Endothelial cell (in vitro differentiated cells): ENCODE measurements at places on chromosomes 4 and X. TPM values are rescaled to one million over a fixed set of nuclear protein-coding genes. Genes with fewer than 3 reads are reported as not detected.

The MAGEA8 gene
- total RNA-seq, result not detected

The TRO gene
- 184 TPM for total RNA-seq

The VEGFD gene
- 0.56 TPM for total RNA-seq

The DKK2 gene
- total RNA-seq, result 8.0 TPM

The OTC gene
- total RNA-seq, result not detected

The HTR2C gene
- total RNA-seq, result 0.10 TPM

The MAGED4B gene
- 129 TPM for total RNA-seq

The PAGE5 gene
- not detected for total RNA-seq

The AFF2 gene
- 9.3 TPM for total RNA-seq

The PDCL2 gene
- not detected for total RNA-seq

The BCORL1 gene
- 34.0 TPM for total RNA-seq

The PTTG2 gene
- not detected for total RNA-seq

The ADH4 gene
- not detected for total RNA-seq

The TMEM150C gene
- 10.5 TPM for total RNA-seq

The AGA gene
- 8.6 TPM for total RNA-seq

The VAMP7 gene
- 29.1 TPM for total RNA-seq

The USP51 gene
- total RNA-seq, result 6.3 TPM

The TMEM35A gene
- total RNA-seq, result 2.6 TPM

The FRMD7 gene
- total RNA-seq, result not detected

The DCAF8L2 gene
- 0.62 TPM for total RNA-seq
